Activated T-helper 2 cell treated with anti-CD3 and anti-CD28 coated beads, Interferon-gamma antibody, Interleukin-2, Interleukin-4, amounts not matched to agents 10 μg/mL and 5 μg/mL and 100 μg/mL, durations not matched to agents 14 hours and 24 hours and 36 hours (primary cell): ENCODE measurements at places on chromosomes 12 and 14.

GRCh38 chr12:123747309-123747708, 14.8 kb upstream of the DNAH10 start:
- DNase-seq, result no peak

DNA sequence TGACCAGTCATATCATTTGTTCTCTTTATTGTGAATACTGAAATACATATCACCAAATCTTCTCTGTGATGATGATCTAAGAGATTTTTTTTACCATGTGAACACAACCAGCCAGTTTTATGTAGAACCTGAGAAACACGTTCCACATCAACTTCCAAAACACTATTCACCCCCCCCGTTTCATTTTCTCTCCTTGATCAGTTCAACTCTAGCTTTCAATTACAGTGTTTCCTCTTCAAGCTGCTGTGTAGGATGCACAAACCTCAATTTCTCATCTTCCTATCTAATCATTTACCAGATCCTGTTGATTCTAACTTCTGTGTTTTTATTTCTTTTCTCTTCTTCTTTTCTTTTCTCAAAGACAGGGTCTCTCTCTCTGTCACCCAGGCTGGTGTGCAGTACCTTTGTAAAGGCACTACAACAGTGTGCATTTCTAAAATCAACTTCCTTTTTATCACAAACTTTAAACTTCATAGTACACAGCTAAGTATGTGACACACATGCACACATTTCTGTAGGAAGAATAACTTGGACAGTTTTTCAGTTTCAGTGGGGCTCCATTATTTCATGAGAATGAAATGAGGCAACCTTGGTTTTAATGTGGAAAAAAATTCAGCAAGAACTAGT, 149.9 kb upstream of the FBXO33 start:
- DNase-seq, result no peak

GRCh38 chr14:57725399-57726077, 140.4 kb downstream of the SLC35F4 start:
- no peak for DNase-seq

- DNase-seq, result no peak
Measured at GRCh38 chr14:91294153-91294552, 49.6 kb upstream of the GPR68 start.

DNA sequence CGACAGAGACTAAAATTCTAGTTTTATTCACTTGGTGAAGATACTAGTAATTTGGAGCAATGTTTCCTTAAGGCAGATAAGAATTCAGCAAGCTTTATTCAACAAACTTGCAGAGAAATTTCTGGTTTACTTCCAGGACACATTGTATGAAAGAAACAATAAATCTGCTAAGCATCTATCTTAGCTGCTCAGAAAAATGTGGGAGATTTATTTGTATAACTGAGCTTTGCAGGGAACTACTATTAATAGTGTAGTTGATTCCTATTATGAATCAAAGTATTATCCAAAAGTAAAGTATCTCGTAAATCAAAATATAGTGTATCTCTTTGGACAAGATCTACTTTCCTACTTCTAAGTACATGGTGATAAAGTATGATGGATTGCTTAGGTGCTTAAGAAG, 239.4 kb upstream of the TMTC1 start:
- DNase-seq, result no peak

DNA sequence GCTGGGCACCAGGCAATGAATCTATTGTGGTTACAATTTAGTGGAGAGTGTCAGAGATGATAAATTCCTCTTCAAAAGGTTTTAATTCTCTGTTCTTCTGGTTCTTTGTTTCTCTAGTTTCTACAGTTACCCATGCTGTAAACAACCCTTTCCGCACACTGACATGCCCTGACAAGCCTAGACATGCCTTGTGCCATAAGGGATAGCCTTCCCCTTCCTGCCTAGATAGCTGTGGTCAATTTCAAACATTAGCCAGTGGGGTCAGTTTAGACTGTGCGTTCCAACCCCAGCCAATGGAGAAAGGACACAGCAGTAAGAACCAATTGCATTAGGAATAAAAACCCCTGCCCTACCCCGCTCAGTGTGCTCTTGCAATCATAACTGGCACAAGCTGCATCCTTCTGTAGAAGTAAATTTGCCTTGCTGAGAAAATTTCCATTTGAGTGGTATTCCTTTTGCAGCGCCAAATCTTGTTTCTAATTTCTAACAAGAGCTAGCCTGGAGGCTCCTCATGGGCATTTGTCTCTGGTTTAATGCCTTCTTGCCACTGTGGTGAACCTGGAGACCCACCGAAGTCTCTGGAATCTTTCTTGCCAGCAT, 6.4 kb downstream of the EDDM3A start:
- no peak for DNase-seq

DNA sequence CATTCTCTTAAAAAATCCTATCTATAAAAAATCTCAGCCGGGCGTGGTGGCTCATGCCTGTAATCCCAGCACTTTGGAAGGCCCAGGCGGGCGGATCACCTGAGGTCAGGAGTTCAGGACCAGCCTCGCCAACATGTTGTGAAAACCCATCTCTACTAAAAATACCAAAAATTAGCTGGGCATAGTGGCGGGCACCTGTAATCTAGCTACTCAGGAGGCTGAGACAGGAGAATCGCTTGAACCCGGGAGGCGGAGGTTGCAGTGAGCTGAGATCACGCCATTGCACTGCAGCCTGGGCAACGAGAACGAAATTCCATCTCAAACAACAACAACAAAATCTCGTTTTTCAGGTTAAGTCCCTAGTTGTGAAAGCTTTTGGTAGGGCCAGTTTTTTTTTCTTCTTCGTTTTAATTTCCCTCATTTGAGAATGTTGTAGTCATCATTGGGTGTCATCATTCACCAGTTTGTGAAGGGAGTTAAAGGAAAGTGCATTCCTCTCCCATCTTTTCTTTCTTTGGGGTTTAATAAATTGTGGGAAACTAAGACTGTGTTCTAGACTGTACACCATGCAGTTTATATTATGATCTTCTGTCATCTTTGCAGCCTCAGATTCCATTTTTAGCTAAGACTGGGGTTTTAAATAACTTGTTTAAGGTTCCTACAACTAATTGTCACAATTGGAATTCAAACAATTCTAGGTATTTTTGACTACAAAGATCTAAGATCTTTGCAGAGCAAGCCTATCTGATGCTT, 23.9 kb downstream of the MDM2 start:
- DNase-seq, result no peak

- no peak for DNase-seq
Measured at GRCh38 chr14:68747393-68747792, 45.5 kb downstream of the ZFP36L1 start.

- DNase-seq, result no peak
Measured at GRCh38 chr12:98074286-98074685, 441.1 kb upstream of the TMPO start.

DNA sequence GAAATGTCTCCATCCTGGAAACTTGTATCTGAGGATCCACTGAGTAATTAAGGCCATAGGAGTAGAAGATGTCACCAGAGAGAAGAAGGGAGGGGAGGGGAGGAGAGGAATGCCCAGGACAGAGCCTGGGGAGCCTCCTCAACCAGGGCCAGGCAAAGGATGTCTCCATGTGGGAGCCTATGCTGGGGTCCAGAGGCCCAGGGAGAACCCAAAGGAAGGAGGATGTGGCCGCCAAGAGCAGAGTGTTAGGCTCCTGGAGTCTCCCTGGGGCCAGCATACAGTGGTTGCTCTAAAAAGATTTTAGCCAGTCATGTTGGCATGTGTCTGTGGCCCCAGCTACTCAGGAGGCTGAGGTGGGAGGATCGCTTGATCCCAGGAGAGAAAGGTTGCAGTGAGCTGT, 92.6 kb downstream of the DICER1 start:
- DNase-seq, result no peak

- DNase-seq, result no peak
Measured at GRCh38 chr12:132062481-132062880, 81.6 kb downstream of the DDX51 start.

DNA sequence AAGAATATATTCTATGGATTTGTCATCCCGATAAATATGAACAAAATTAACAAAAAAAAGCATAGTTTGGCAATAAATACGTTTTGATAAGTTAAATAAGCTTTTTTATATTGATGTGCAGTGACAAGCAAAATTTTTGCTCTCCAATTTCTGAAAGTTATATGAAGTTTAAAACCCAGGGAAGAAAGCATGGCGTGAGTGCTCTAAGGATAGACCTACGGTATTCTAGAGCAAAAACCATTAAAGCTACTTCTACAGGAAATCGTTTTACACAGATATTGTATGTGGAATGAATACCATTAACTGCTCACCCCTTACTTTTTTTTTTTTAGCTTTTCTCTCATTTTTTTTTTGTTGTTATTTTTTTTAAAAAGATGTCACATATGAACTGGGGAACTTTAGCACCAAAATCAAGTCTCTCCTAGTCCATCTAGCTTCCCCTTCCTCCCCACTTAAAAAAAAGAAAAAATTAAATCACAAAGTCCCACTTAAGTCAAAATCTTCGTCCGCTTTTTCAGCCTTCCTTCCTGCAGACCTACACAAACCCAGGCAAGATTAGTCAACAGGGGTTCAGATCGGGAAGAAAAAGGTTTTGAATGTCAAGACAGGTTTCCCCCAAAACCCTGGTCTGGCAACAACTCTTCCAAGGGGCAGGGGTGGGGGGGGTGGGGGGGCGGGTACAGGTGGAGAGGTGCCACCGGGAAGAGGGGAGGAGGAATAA, 4.4 kb downstream of the ZFP36L1 start:
- DNase-seq, result no peak

DNA sequence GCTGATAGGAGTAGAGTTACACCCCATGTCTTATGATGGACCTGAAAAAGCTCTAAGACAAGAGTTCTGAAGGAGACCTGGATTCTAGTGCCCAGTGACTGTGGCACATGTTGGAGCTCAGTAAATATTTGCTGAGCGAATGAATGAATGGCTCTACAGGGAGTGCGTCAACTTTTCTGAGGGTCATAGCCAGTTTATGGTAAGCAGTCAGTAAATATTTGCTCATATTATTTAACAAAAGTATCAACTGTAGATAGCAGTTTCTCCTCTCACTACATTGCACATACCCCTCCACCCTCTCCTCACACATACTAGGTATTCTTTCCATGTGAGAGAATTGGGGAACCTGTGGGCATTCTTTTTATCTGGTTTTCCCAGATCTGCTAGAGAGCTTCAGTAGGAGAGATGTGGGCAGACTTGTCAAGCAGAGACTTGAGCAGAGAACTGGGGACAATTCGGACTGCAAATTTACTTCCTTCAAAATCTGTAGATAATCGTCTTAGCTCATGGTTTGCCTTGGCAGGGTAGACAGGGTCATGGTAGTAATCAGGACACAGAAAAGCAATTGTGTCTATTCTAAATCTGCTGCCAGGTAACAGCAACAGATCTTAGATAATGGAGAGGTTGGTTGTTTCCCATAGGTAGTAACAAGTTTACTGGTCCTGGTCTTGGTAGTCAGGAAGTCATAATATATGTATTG, 5.7 kb downstream of the SLC4A8 start:
- no peak for DNase-seq

DNA sequence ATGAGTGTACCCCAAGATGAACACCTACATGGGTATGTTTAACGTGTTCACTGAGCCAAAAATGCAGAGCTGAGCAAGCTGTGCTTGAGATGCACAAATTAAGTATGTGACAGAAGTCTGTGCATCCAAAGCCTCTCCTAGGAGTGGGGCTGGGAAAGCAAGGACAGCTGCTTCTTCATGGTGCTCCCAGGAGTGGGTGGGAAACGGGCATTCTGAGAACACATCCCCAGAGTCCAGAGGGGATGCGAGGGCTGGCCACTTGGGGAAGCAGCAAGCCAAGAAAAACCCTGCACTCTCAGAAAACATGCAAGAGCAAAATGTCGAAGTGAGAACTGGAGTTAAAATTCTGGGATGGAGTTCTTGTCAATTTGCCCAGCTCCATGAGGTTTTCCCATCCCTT, 414.3 kb downstream of the BCAT1 start:
- no peak for DNase-seq

DNA sequence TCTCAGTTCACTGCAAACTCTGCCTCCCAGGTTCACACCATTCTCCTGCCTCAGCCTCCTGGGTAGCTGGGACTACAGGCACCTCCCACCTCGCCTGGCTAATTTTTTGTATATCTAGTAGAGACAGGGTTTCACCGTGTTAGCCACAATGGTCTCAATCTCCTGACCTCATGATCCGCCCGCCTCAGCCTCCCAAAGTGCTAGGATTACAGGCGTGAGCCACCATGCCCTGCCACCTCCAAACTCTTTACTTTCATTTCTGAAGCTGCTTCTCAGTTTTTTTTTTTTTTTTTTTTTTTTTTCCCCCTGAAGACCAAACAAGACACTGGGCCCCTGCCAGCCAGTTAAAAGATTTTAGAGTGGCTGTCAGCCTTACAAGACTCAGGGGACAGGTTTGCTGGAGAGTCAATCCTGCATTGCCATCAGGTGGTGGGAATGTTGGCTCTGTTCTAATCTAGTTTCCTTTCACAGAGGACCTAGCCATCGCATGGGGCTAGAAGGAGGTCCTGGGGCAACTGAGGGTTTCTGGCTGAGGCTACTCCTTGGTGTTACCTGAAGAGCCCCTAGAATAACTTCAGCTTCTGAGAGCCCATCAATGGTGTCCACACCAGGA, 37.4 kb upstream of the HIGD1C start:
- DNase-seq, result no peak

- DNase-seq, result no peak
Measured at GRCh38 chr12:80293759-80294158, 150.3 kb upstream of the PTPRQ start.

DNA sequence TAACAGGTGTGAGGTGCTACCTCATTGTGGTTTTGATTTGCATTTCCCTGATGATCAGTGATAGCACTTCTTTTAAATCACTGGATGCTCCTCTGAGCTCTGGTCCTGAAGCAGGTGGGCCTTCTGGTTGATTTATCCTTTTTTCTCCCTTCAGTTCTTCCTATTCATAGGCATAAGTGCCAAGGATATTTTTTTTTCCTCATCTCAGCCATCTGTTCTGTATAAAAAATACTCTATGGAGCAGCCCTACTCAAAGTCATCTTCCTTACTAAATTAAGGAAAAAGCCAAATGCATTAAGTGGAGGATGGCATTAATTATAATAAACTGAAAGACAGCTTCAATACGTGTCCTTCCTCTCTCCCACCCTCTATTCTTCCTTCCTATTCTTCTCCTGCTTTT, 18.4 kb downstream of the SPIC start:
- no peak for DNase-seq

- DNase-seq, result no peak
Measured at GRCh38 chr12:6921996-6922946, 5.5 kb upstream of the ATN1 start.

DNA sequence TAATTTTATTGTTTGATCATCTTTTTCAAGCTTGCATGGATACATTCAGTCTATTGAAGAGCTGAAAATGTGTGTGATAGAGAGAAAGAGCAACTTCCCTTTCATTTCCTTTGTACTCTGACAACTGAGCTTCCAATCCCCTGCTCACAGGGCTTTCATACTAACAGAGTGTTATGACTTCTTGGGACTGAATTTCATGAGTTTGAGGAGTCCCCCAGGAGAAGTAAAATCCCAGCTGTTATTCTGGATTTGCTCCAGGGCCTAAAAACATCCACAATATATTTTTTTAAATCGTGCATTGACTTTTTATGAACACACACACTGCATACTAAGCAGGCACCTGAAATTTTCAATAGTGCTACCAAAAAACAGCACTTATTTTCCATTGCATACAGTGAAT, 195.8 kb upstream of the CAND1 start:
- DNase-seq, result no peak

GRCh38 chr12:130164936-130165335, 2.7 kb downstream of the FZD10 start:
- no peak for DNase-seq

GRCh38 chr14:33859306-33859705, 91.6 kb downstream of the EGLN3 start:
- DNase-seq, result no peak
